Nephron progenitor cell (in vitro differentiated cells): ENCODE measurements at places on chromosomes 16 and 17.

GRCh38 chr17:42442196-42442565 is 16.5 kb upstream of the ATP6V0A1 start:
- no peak for DNase-seq

- DNase-seq = no peak
Observed at GRCh38 chr16:17117906-17118577, 352.7 kb downstream of the XYLT1 start.

GRCh38 chr17:9669551-9670008 is 24.3 kb downstream of the USP43 start:
- no peak for DNase-seq

DNA sequence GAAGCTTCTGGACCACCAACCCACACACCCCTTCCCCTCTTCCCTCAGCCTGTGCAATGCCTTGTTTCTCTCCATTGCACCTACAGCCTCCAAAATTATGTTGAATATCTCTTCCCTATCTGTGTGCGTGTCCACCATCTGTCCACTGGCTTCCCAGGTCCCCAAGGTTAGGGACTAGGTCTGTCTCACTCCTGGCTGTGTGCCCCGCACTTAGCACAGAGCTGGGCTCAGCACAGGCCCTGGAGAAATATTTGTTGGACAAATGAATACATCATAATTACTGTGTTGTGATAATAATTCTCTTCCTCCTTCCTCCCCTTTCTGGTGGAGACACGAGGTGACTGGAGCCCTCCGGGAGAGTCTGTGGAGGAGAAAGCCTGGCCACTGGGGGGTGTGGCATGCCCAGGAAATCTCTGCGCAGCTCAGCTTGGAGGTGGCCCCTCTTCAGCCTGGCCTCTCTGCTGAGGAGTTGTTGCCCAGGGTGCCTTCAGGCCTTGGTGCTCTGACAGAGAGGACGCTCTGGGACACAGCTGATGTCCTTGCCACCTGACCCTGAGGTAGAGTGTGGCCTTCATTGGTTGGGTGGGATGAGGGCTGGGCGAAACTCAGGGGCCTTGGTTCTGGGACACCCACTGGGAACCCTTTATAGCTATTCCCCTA is 3.3 kb upstream of the BRD7 start:
- DNase-seq = peak; percentile 56

DNA sequence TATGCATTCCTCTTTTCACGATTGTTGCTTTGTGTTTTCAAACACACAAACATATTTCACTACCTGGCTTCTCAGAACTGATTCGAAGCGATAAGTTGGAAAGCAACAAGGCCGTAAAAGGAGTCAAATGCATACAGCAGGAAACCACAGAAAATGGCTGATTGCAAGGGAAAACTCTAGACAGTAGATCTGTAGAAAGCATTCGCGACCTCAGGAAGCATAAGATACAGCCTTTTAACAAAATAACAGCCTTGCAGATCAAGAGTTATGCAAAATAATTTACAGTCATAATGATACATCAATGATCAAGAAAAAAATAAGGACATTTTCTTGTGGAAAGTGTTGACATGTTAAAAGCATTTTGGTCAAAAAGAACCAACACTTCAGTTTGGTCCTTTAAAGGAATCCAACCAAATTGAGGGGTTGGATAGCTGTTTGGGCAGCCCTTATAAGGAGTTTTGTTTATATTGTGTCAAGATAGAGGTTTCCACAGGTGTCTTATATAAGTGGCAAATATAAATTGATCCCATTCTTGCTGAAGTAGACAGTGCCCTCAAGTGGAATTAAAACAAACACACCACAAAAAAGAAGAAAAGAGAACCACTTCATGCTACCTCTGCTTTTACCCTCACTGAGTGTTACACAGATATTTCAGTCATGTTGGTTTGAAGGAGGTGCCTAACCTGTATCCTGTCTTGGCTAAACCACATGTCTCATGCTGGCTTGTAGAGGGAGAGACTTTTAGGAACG is 5.5 kb downstream of the CYLD start:
- no peak for DNase-seq

DNA sequence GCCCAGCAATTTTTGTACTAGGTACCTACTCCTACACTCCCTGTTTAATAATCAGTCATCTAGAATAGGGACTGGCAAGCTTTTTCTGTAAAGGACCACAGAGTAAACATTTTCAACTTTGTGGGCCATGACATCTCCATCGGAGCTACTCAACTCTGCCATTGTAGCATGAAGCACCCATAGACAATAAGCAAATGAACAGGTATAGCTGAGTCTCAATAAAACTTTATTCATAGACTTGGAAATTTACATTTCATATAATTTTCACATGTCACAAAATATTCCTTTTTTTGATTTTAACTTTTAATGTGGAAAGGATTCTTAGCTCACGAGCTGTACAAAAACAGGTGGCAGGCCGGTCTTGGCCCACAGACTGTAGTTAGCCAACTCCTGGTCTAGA is 345.8 kb downstream of the SOX9 start:
- no peak for DNase-seq
